ENCODE measurements at places on chromosomes 6 and 20.

DNA sequence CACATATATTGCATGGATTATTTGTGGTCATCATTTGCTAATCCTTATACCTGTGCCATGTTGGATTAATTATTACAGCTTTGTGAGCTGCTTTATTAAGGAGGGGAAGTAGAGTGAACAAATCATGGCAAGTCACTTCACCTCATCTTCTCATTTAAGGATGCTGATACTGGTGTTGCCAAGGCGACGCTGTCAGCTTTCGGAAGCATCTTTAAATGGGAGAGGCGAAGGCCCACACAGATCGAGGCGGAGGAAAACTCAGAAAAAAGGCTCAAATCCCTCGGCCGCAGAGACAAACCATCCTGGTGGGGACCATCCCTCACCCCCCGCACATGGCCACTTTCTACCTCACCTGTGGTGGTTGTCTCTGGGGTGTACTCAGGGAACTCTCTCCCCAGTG, 34.8 kb downstream of the FAM110A start:
- DNase-seq: no peak

DNA sequence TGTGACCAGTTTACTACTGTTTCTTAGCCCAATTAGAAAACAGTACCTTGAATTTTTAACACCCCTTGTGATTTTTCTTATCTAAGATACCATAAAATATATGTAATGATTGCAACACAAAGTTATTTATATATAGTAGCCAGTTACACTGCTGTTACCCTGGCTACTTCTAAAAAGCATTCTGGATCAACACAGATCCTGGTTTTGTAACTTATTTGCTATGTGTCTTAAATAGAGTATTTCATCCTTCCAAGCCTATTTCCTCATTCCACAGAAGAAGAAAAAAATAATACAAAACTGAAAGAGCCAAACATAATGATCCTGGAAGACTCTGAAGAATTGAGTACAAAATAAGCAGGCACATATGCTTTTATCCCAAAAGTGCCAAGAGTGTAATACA, 19.0 kb upstream of the GSTA4 start:
- DNase-seq: no peak

DNA sequence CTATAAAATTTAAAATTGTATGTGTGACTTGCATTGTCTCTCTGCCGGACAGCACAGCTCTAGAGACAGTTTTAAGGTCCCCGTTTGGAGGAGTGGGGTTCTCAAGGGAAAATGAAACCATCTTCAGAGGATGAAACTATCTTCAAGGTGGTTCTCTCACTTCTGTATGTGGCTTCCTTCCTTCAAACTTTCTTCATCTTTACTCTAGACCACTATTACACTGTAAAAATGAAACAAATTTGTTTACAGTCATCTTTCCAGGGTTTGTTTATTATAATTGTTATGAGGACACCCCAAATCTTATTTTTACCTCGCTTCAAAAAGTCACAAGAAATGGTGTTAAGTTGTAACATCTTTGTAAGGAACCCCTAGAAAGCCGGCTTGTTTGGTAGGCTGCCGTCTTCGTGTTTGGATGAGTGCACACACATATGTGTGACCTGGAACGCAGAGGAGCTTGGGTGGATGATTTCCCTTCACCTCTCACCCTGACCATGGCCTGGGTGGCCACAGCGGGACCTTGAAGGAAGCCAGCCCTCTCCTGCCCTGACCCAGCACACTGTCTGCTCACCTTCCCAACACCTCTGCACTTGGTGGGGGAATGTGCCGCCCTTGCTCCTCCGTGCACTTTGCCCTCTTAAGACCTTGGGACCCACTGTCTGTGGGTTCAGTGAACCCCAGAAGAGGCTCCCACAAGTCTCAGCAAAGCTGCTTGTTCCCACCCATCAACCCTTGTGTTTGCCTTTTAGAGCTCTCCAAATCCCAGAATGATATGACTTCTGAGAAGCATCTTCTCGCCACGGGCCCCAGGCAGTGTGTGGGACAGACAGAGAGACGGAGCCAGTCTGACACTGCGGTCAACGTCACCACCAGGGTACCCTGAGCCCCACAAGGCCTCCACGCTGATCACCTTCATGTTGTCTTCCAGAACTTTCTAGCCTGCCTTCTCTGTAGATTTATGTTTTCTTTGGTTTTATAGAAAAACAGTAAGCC, 67.8 kb downstream of the SYTL3 start:
- DNase-seq: no peak

- DNase-seq: no peak
These were observed 63.2 kb downstream of the SESN1 start for GRCh38 chr6:109031416-109031815.

- DNase-seq: no peak
These were observed 88.4 kb upstream of the SGK1 start for GRCh38 chr6:134406311-134406710.

DNA sequence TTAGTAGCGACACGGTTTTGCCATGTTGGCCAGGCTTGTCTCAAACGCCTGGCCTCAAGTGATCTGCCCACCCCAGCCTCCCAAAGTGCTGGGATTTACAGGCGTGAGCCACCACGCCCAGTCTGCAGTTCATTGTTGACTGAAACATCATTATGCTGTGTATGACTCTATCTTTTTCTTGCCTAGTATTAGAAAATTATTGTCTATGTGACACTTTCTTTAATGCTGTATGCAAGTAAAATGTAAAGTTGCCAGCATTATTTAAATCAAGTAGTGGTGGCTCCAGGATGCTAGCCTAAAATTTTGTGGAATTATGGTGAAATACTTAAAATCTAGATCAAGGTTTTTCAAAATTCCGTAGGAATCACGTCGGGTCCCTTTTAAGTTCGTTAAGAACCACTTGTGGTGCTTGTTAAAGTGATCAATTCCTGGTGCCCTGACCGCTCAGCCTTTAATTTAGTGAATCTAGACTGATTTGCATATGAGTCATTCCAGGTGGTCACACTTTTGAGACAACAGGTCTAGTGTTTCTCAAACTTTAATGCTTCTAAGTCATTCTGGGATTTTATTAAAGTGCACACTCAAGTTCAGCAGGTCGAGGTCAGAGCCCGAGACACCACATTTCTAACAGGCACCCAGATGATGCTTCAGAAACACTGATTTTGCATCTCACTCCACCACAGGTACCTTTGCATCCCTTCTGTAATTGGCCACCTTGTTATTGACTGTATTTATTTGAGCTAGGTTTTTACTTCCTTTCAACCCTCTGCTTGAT, 132.6 kb upstream of the MTHFD1L start:
- DNase-seq: no peak

- no peak for DNase-seq
These were observed 10.9 kb downstream of the ARFGEF2 start for GRCh38 chr20:48932375-48932941.

DNA sequence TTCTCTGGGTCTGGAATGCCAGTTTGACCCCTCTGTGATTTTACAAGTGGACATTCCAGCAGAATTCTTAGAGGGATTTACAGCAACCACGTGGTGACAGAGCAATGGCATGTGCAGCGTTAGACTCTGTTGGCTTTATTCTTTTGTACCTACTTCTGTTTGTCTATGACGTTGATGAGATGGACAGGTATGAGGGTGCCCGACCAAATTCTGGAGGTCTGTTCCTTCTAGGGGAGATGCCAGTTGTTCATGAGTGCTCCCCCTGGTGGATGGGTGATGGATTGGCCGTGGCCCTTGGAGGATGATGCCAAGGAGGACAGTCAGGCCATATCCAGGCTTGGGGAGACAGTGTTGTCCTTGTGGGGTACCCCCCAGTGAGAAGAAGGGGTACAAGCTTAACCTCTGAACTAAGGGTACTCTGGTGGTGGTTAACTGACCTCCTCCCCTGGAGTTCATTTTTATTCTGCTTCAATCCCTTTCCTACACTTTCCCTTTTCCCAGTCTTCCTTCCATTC, 198.6 kb downstream of the DTNBP1 start:
- no peak for DNase-seq

DNA sequence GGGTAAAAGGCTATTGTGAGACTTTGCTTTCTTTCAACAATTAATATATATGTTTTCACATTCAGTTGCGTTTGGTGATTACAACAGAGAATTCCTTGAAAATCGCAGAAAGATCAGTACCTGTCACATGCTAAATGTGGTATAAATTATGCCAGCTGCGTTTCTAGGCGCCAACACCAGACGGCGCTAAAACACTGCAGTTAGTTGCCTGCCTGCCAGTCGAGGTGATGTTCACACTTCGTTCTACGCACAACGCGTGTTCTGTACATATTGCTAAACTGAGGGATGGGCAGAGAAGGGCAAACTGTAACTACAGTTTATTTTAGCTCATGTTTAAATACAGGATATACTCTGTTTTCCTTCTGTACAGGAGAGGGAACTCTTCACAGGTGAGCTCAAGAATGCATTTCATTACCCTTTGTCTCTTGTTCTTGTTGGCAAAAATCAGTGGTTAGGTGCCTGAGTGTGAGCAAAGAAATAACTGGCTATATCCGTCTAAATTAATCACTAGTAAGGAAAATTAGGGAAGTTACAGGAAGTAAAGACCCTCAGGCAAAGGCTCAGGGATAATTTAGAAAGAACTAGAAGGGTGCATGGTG, 100.1 kb upstream of the RGS17 start:
- DNase-seq: peak; percentile 78

DNA sequence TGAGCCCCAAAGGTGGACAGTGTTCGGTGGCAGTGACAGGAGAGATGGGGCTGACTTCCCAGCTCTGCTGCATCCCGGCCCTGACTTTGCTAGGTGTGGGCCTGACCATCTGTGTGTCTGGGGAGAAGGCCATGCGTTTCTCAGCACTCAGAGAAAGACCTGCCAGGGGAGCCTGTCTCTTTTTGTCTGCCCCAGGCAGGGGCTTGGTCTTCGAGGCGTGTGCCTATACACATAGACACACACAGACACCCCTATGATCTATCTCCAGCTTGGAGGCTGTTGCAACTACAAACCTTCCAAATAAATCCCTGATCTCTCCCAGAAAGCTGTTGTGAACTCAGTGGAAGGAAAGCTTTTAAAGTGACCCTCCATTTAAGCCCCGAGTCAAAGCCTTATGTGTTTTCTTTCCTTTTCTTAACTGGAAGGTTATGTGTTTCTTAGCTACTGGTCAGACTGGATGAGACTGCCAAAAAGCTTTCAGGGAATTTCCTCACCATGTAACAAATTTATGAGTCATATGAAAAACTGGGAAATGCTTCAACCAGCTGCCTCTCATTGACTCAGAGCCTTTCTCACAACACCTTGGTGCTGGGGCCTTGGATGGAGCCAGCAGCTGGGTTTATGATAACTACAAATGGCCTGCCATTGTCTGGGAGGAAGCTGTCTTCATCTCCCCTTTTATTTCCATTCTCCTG, 102.6 kb downstream of the CDC5L start:
- peak; percentile 74 for DNase-seq

DNA sequence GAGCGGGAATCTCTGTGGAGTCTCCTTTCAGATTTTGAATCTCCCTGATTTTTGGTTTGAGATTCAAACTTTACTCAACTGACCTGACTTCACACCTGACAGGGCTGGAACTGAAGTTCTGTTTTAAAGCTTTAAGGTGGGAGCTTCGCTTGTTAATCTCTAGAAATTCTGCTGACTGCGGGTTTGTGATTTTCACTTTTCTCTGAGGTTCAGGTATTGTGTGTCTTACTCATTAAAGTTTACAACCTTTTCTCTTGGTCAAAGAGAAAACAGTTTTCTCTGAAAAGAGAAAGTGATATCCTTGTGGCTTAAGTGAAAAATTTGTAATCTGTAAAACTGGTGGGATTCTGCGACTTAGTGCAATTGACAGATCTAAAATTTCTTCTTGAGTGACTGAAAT, 20.7 kb upstream of the IGF2R start:
- DNase-seq: no peak

DNA sequence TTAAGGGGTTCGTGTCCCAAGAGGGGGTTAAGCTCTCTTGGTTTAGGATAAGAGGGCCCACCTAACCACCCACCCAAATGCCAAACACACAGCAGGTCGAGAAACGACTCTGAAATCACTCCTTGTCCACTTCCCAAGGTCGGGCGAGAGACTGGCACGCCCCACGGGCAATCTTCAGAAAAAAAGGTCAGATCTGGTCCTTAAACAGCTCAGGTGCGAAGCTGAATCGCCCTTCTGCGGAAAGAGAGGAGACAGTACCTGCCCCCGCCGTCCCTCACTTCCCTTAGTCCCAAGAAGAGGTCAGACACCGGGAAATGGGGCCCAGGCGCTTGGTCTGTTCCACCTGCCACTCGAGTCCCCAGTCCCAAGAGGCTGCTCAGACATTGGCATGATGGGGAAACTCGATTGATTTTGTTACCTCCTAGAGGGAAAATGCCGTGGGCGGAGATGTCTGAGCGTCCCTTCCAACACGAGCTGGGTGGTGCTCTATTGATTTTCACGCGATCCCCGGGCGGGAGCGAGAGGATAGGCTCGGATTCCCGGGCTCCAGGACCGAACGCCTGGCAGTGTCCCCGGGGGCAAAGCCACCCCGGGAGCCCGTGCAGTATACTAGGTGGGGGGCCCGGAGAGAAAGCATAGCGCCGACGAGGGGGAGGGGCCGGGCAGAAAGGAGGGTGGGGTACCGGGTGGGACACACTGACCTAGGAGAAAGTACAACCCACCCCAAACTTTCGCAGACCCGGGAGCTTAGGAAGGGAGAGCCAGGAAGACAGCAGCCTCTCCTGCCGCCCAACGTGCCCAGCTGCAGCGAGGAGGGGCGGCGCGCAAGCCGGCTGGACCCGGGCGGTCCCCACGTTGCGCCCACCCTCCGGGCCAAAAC, 1.1 kb upstream of the SAMD5 start:
- DNase-seq: no peak

- peak; percentile 95 for DNase-seq
These were observed 4.0 kb upstream of the ZMYND8 start for GRCh38 chr20:47360297-47361056.

- no peak for DNase-seq
These were observed 60.0 kb upstream of the BTN3A2 start for GRCh38 chr6:26304797-26305640.

DNA sequence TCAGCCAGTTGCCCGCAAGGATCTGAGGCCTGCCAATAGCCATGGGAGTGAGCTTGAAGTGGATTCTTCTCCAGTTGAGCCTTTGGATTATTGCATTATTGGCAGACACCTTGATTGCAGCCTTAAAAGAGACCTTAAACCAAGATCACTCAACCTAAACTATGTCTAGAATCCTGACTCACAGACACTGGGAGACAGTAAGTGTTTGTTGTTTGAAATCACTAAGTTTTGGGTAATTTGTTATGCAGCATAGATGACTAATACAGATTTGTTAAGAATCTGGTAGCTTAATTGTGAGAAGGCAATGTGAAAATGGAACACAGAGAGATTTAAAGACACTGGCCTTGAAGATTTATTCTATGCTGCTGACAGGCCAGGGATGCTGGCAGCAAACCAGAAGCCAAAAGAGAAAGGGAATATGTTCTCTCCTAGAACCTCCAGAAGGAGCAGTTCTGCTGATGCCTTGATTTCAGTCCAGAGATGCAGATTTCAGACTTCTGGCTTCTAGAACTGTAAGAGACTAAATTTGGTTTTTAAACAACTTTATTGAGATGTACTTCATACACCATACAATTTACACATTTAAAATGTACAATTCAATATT, 17.6 kb downstream of the SIRPD start:
- no peak for DNase-seq

DNA sequence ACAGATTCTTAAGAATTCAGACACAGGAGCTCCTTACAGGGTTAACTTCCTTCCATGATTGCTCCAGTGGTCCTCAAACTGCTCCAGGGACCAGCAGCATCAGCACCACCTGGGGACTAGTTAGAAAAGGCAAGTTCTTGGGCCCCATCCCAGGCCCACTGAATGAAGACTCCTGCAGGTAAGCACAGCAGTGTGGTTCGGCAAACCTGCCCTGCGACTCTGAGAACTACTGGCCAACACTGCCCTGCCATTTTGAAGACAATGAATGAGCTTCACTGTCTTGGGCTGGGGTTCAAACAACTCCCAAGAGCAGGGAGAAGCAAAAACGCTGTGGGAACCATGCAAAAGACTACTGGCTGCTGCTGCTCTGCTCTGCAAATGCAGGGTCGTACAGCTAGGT, 39.4 kb downstream of the SLC22A23 start:
- no peak for DNase-seq

Data from ascending aorta (tissue), 2 donors.